ENCODE measurements at places on chromosomes 7 and 10.

GRCh38 chr10:126153711-126154628, 234.3 kb downstream of the ADAM12 start:
- DNase-seq, result no peak

DNA sequence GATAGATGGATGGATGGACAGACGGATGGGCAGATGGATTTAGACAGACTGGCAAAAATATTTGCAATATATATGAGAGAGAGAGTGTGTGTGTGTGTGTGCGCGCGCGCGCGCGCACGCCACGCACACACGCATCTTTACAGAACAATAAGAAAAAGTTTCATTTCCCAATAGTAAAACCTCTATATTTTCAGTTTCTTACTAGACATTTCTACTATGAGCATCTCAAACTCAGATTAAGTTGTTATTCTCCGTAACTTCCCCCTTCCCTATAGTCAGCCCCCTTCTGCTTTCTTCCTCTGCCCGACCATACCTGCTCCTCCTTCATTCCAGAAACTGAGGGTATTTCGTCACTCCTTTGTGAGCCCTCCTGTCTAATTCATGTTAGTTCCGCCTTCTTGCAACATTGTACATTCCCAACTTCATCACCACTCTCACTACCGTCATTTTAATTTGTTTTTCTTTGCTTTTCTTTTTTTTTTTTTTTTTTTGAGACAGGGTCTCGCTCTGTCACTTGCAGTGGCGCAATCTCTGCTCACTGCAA, 154.4 kb upstream of the SH2B2 start:
- no peak for DNase-seq

DNA sequence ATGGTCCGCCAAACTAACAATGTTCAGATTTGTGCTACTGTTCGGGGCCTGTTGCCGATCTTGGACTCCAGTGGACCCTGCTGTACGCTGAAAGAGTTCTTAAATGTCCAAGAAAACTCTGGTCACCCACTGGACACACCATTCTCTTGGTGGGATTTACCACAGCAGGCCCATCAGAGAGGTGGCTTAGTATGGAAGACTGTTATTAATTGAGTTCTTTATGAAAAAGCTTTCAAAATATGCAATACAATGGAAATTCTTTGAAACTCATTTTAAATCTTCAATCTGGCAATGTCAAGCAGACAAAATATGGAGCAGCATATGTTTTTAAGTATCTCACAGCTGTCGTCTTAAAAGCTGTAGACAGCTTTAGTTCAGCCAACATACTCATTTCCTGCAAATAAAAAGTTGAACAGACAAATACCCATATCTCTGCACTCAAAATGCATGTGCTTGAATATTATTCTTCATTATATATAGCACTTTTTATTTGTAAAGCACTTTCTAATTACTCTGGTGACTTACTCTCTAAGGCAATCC, 37.4 kb upstream of the GRM8 start:
- DNase-seq, result no peak

DNA sequence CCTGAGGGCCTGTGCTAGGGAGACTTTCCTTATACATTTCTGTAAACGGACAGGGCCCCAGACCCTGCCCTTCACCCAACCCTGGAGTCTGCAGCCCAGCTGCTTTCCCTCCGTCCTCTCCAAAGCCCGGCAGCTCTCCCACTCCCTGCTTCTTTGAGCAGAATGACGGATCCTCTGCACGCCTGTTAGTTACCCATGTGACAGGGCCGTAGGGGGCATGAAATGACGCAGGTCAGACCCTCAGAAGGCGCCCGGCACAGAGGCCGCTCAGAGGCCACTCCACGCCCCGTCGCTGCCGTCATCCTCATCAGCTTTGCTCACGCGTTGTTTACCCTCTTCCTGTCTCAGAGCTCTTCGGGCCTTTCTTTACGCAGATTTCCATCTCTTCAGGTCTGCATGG, 60.2 kb upstream of the MKRN1 start:
- DNase-seq, result no peak

Measured in common myeloid progenitor, CD34-positive (primary cell).